ENCODE measurements at places on chromosomes 1 and 21. TPM values are rescaled to one million over a fixed set of nuclear protein-coding genes. Genes with fewer than 3 reads are reported as not detected.

The VAMP3 gene
- total RNA-seq = 79.1 TPM

The PLK3 gene
- total RNA-seq = 107 TPM

The CD1B gene
- total RNA-seq = not detected

The NDUFV3 gene
- total RNA-seq = 60.7 TPM

The SYPL2 gene
- total RNA-seq = 8.1 TPM

The HCRTR1 gene
- not detected for total RNA-seq

The PPIH gene
- total RNA-seq = 2.2 TPM

DNA sequence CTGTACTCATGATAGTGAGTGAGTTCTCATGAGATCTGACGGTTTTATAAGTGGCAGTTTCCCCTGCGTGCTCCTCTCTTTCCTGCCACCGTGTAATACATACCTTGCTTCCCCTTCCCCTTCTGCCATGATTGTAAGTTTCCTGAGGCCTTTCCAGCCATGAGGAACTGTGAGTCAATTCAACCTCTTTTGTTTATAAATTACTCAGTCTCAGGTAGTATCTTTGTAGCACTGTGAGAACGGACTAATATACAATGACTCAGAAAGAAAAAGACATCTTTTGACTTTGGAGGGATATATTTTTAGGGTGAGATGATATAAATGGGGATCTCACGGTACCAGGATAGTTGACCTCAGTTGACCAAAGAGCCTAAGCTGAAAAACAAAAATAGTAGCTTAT is 74.7 kb upstream of the BACH1 start:
- no peak for DNase-seq

DNA sequence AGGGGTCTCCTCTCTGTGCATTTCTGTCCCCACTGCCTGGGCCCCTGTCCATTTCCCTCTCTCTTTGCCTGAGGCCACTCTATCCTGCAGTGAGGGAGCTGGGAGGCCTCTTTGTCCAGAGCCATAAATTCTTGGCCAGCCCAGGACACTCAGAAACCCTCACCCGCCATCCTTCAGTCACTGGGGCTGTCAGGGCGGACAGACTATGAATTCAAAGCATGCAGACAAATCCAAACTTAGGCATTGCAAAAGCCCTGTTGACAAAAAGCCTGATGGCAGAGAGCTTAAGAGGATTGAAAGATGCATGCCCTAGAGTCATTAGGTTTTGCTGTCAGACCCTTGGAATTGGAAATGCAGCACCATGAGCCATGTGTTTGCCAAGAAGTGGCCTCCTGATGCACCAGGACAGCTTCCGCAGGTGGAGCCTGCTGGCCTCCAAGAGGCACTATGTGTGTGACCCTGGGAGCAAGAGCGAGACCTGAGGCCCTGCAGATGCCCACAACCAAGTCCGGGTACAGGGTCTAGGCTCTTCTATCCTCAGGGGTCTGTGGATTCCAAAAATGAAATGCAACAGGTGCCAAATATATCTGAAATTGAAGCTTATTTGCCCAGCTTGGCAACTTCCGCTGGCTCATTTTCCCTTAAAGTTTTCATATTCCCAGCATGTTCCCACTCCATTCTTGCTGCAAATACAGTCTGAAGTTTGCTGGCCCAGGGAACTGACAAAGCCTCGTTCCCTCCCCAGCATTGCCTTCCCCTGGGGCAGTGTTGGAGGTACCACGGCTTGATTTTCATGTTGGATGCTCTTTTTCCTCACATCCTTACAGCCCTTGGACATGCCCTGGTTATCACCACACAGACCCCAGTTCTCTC is 177.9 kb downstream of the PGBD5 start:
- DNase-seq = peak; percentile 59

DNA sequence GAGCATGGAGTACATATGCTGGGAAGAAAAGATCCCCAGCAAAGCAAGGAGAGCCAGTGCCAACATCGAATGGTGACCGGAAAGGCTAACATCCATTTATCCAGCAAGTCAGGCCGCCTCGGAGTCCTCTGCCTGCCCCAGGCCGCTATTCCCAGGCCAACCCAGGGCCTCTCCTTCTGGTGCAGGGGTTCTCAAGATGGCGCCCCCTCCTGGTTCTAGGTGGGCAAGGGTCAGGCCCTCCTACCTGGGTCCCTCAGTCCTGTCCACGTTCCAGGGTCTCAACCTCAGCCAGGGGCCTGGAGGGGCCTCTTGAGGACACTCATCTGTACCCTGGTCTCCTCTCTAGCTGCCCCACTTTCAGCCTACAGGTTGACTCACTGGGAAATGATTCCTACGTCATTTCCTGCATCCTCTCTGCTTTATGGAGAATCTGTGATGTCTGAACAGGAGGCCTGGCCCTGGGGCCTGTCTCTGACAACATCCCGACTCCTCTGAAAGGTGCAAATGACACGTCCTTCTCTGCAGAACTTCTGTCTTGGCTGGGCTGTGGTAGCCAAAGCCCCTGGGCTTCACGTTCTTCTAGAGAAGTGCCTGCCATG is 145.3 kb downstream of the PSMG1 start:
- peak; percentile 56 for DNase-seq

DNA sequence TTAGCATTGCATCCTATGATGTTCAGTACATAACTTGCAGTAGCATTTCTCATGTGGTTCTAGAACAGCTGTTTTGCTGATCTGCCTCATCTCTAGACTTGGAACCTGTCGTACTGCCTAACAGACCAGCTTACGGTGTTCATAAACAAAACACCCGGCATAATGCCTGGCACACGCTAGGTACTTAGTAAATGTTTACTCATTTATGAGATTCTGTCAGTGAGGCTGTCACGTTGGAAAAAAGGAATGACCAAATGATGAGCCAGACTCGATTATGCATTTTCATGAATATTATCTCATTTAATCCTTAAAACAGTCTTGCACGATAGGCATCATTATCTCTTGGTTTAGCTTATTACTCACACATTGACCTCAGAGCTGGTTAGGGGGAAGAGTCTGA is 46.4 kb downstream of the CACHD1 start:
- DNase-seq = no peak

DNA sequence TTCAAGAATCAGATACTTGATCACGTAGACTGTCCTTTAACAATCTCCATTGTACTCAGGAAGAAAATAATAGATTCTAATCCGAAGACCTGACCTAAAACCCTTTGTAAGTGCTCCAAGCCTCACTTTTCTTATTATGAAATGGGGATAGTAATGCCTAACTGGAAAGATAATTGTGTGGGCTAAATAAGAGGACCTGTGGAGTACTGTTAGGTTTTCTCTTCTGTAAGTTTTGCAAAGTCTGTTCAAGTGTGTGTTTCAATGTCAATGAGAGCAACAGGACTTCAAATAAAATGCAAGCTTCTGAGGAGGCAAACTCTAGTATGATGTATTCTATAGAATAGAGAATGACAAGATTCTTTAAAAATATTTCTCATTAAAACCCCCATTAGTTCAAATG is 348.6 kb downstream of the USP25 start:
- no peak for DNase-seq

GRCh38 chr1:226405411-226405988 is 2.4 kb downstream of the PARP1 start:
- DNase-seq = no peak

DNA sequence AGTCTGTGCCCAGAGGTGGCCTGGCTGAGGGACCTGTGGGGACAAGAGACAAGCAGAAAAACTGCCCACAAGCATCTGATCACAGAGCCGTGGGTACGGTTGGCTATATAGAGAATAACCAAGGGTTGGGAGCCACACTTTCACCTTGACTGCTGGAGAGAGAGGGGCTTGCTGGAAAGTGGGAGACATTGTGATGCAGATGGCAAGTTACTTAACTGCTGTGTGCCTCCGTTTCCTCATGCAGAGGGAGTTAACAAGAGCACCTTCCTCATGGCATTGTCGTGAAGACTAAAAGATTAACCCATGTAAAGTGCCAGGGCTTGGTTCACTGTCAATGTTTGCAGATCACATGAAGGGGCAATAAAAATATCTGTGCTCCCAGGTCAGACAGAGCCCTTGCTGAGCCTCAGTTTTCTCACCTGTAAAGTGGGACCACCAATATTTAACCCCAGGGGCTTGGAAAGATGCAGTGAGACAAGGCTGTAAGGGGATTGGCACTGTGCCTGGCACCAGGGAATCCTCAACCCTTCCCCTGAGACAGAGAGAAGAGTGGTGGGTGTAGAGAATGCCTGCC is 52.8 kb downstream of the SDC3 start:
- no peak for DNase-seq

GRCh38 chr1:172252958-172253357 is 167.5 kb upstream of the C1orf105 start:
- DNase-seq = no peak

DNA sequence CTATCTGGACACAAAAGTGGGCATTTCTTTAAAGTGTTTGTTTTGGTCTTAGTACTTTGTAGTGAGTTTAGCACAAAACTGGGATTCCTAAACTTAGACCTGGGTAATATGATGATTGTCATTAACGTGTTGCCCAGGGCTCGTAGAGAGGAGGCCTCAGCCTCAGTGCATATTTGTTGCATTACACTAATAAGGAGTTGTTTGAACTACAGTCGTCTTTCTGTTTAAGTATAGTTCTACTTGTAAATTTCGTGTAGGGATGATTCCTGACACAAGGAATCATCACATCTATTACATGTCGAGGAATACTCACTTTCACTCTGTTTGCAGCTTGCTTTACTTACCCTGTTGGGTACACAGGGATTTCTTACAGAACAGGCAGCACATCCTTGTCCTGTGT is 85.0 kb downstream of the PRDM2 start:
- DNase-seq = no peak

GRCh38 chr1:119808972-119809550 is 2.2 kb downstream of the REG4 start:
- peak; percentile 72 for DNase-seq

DNA sequence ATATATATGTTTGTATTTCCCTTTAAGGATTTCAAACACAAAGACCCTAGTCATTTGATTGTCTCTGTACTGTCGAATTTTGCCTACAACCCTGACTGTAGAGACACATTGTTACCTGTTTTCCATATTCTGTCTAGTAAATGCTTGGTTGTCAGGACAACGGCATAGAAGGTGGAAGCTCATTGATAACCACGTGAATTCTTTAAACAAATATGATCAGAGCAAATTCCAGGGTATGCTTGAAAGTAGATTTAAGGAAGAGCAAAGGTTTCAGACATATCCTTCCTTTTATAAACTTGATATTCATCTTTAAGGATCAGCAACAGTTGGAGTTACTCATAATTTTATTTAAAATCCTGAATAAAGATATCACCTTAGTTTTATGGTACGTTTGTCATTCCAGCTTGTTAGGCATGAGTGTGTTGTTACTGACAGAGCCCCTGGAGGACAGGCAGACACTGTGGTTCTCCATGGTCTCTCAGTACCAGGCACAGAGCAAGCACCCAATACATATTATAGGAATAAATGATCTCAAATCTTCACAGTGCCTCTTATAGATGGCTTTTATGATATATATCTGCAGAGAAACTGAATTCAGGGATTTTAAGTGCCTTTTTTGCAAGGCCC is 203.2 kb downstream of the FGGY start:
- no peak for DNase-seq

DNA sequence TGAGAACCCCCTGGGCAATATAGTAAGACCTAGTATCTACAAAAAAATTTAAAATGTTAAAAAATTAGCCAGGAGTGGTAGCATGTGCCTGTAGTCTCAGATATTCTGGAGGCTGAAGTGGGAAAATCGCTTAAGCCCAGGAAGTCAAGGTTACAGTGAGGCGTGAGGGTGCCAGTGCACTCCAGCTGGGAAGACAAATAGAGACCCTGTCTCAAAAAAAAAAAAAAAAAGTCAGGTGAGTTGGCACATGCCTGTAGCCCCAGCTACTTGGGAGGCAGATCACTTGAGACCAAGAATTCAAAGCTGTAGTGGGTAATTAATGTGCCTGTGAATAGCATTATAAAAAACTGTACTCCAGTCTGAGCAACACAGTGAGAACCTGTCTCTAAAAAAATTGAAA is 4.6 kb downstream of the BECN2 start:
- no peak for DNase-seq

DNA sequence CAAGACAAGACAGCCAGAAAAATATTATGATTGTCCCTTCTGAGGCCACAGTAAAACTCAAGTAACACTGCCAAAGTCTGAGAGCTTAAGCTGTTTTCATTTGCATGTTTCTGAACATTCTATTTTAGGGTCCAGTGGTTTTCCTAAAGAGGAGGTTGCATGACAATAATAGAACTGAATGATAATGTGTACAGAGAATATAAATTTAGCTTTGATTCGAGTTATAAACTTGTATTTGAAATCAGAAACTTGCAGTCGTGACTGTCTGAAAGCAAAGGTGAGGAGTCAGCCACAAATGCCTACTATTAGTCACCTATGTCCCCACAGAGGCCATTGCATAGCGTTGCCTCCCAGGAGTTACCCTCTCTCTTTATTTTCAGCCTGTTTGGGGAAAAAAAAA is 363.1 kb upstream of the ADGRL2 start:
- no peak for DNase-seq

- no peak for DNase-seq
Observed at GRCh38 chr1:6329851-6330250, 63.7 kb downstream of the ACOT7 start.

- DNase-seq = no peak
Observed at GRCh38 chr1:30111431-30111830, 612.0 kb downstream of the MATN1 start.

DNA sequence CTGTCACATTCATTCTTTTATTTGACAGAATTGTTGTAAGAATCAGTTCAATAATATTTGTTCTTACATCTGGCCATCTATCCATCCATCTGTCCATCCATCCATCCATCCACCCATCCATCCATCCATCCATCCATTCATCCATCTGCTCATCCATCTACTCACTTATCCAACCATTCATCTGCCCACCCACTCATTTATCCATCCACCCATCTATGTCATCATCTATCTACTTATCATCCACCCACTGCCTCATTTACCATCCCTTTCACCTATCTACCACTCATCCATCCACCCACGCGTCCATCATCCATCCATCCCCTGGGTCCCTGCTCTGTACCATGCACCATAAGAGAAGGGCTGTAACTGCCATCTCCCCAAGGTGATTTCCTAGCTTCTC is 134.1 kb downstream of the FOXD2 start:
- no peak for DNase-seq

DNA sequence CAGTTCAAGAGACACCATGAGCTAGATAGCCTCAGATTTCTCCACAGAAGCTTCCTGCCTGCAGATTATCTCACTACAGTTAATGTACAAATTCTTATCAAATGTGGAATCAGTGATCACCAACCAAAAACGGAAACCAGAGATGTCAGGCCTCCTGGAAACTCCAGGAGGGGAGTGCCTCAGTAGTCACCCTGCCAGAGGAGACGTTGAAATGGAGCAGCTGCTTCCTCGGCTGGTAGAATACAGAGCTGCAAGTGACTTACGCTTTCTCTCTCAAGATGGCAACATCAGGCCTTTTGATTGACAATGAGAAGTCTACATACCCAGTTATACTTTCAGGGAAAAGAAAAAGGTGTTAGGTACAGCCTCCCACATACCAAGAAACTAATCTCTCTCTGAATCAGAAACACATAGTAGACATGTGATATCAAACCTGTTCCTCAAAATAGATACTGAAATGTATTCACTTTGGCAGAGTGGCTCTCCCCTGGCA is 52.2 kb downstream of the ACP6 start:
- DNase-seq = no peak
